ENCODE measurements at places on chromosomes 16 and 17. TPM values are rescaled to one million over a fixed set of nuclear protein-coding genes. Genes with fewer than 3 reads are reported as not detected.
A peak's percentile ranks its signal among the peaks of the same experiment; 100 is the strongest.

- DNase-seq: peak; percentile 44
These were observed 42.1 kb downstream of the ITGAM start for GRCh38 chr16:31301708-31302400.

DNA sequence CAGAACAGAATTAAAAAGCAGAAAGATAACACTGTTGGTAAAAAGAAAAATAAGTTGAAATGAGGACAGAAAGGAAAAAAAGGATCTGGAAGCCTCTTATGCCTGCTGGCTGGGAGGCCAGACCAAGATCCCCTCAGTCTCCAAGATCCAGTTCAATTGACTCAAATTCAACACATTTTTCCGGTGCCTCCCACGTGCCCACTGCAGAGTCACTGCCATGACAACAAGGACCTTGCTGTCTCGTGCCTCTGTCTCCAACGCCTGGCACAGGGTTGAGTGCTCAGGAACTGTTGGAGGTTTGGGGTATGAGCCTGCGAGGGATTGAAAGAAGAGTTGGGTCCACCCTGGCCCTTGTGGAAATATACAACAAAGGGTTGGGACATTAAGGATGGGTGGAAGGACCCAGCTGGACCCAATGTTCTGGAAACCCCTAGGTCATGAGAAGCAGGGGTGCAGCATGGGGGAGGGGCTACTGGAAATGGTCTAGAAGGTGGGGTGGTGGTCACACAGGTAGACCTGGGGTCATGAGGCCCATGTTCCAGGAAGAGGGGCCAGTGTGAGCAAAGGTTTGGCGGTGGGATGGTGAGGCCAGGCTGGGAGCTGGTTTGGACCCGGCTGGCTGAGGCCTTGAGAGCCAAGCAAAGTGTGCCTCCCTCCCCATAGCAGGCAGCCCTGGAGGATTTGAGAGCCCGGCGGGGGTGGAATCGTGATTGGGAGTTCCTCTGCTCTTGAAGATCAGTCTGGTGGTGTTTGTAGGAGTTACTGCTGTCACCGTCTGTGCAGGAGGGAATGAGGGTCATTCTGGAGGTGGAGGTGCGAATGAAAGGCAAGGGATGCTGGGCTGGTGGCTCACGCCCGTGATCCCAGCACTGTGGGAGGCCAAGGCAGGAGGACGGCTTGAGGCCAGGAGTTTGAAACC is 1.3 kb downstream of the IL34 start:
- DNase-seq: no peak

GRCh38 chr16:87463722-87464690 is 28.8 kb downstream of the ZCCHC14 start:
- DNase-seq: no peak

DNA sequence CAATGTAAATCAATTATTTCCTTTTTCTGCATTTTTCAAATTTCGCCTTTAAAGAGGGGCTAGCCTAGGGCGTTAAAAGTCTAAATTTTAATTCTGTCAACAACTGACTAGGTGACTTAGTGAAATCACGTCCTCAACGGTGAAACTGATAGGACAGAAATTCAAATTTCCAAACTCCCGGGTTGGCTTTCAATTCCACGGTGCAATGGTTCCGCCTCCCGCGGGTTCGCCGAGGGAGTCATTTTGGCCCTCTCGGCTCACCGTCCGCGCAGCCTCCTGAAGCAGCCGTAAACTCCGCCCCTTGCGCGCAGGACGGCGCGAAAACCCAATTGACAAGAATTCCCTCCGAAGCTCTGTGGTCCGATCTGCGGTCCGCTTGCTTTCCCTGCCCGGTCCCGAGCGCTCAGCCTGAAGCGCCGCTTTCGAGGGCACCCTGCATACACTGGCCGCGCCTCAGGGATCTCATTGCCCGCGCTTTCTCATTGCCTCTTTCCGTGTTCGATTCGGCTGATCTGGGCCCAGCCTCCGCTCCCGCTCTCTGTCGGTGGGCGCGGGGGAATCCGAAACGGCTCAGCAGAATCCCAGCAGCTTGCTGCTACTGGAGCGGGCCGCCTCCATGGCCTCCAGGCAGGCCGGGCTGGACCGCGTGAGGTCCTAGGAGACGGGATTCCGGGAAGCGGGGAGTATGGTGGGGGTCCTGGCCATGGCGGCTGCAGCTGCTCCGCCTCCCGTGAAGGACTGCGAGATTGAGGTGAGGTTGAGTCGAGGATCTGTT is at the start of gene ATAD5:
Gene ATAD5 (plus strand): TSS at position 304 of the 775 bp plus-strand sequence. CDS start 382 bp downstream, at position 686.
- DNase-seq: peak; percentile 92

- no peak for DNase-seq
These were observed 211.0 kb upstream of the GSE1 start for GRCh38 chr16:85401917-85402766.

GRCh38 chr17:32239456-32239855 is 26.2 kb upstream of the RHBDL3 start:
- no peak for DNase-seq

Gene TAC4
- total RNA-seq: not detected

- DNase-seq: no peak
These were observed 27.3 kb downstream of the NLRC3 start for GRCh38 chr16:3549906-3550305.

- DNase-seq: no peak
These were observed 1.5 kb downstream of the HEATR6 start for GRCh38 chr17:60077226-60077625.

DNA sequence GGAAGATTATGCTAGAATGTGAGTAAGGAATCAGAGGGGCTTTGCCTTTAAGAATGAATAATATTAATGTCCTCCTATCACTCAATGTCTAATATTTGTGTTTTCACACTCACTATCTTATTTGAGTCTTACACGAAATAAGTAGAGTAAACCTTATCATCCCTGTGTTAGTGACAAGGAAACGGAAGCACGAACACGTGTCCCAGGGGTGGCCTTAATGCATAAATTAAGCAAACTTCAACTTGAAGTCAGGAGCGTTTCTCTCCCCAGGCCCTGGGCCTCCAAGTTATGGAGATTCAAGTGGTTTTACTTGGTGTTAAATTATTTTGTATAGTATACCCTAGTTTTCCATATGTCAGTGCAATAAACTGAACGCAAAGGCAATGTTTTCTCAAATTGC is 96.0 kb downstream of the WDR59 start:
- no peak for DNase-seq

Gene SPHK1
- total RNA-seq: 84.0 TPM

DNA sequence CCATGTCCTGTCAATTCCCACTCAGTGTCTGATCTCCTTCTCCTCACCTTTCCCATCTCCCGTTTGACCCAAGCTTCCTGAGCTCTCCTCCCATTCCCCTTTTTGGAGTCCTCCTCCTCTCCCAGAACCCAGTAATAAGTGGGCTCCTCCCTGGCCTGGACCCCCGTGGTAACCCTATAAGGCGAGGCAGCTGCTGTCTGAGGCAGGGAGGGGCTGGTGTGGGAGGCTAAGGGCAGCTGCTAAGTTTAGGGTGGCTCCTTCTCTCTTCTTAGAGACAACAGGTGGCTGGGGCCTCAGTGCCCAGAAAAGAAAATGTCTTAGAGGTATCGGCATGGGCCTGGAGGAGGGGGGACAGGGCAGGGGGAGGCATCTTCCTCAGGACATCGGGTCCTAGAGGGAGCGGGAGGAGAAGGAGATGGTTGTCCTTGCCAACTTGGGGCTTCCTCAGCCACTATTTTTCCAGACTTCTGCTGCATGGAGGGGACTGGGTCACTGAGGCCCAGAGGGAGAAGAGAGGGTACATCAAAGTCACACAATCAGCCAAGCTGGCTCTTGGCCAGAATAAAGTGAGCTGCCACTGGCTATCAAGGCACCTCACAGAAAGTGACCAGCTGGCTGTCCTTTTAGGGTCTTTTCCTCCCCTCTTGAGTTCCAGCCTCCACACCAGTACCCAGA is 1.9 kb upstream of the TBC1D10B start:
- DNase-seq: no peak

DNA sequence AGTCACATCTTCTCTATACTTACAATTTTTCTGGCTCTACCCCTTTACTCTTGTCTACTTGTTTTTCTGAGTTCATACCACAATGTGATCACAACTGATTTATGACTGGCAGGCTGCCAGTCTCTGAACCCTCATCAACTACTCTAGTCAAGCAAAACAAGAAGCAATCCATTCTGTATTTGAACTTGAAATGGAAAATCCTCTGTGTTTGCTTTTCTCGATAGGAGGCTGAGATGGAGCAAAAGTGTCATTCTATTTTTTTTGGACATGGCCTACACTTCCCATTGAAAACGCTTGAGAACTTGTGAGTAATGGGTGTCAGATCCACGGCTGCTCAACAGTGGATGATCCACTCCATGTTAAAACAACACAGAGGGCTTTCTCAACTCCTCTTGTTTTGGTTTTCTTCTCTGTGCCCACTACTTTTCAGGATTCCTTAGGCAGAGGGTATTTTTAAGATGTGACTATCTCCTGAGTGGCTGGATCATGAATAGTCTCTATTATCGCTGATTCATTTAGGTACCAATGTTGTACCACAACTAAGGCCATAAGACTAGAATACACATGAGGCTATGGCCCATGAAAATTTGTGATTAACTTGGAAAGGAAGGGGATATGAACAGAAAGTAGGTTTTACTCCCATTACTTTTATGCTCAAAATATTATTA is 11.7 kb downstream of the TMEM100 start:
- DNase-seq: peak; percentile 29

Gene CNGB1
- not detected for total RNA-seq

DNA sequence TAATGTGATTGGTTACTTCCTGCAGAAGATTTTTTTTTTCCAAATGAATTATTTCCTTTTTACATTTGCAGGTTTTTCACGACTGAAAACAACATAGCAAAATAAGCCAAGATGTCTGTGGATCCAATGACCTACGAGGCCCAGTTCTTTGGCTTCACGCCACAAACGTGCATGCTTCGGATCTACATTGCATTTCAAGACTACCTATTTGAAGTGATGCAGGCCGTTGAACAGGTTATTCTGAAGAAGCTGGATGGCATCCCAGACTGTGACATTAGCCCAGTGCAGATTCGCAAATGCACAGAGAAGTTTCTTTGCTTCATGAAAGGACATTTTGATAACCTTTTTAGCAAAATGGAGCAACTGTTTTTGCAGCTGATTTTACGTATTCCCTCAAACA is 2.4 kb downstream of the MIS12 start:
- no peak for DNase-seq

Gene EPX
- not detected for total RNA-seq

All from fibroblast of the aortic adventitia (primary cell).